Left lobe of liver (tissue), 2 donors: ENCODE measurements at places on chromosomes 4 and X. TPM values are rescaled to one million over a fixed set of nuclear protein-coding genes. Genes with fewer than 3 reads are reported as not detected.

GRCh38 chrX:107507744-107508117, 58.3 kb downstream of the FRMPD3 start:
- no peak for DNase-seq

- no peak for DNase-seq
Observed at GRCh38 chrX:51598899-51599298, 19.8 kb downstream of the CENPVL3 start.

Gene VSIG4
- 16.1 TPM for total RNA-seq

Gene PHOX2B
- not detected for total RNA-seq
